ENCODE measurements at places on chromosomes 2 and 18.

GRCh38 chr2:199926806-199927205, 15.7 kb downstream of the C2orf69 start:
- DNase-seq: no peak

GRCh38 chr18:30469091-30469490, 573.5 kb downstream of the DSC3 start:
- DNase-seq: no peak

DNA sequence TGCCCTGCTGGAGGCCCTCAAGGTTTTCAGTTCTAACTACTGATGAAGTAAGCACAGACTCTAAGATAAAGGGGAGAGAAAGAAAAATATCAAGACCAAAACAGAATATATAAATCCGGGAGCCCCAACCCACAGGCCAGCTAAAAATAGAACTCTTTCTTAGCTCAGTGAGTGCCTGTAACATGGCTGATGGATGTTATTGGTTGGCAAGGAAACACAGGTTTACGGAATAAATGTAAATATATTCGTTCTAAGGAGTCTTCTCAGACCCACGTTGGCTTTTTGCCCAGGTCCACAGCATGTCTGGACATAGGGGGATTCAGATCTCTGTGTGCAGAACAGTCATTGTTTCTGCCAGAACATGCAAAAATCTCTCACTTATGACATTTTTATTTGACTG, 139.0 kb upstream of the SERPINE2 start:
- DNase-seq: no peak

GRCh38 chr2:121617042-121617599, 32.1 kb downstream of the CLASP1 start:
- DNase-seq: no peak

- DNase-seq: no peak
These were observed 46.7 kb downstream of the PXDN start for GRCh38 chr2:1697601-1698000.

DNA sequence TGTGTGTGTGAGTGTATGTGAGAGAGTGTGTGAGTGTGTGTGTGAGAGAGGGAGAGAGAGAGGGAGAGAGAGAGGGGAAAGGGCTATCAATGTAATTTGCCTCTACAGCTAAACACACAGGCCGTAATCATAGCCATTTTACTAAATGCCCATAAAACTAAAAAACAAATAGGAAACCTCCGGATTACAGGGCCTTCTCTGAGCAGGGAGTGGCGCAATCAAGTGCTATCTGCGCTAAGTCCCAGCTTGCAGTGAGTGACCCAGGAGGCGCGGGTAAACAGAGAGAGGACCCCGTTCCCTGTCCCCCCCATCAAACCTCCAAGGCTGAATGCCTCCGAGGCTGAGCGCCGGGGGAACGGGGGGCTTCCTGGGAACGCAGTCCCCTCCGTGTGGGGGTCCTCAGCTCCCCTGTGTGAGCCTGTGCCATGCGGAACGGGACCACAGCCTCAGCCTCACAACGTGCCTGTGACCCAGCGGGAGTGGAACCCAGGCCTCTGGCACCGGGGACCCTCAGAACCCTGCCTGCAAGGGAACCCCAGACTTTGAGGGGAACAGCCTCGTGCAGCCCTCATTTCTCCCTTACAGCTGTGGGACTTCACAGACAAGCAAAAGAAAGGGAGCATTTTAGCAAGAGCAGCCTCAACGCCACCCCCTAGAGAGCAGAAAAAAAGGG, 54.7 kb upstream of the ID2 start:
- no peak for DNase-seq

GRCh38 chr2:78870343-78870967, 155.0 kb upstream of the REG3G start:
- DNase-seq: no peak

GRCh38 chr2:108629417-108629816, 89.9 kb upstream of the RANBP2 start:
- DNase-seq: no peak

GRCh38 chr2:85183076-85183475, 49.9 kb downstream of the TCF7L1 start:
- no peak for DNase-seq
